ENCODE measurements at places on chromosomes 12 and 14.

DNA sequence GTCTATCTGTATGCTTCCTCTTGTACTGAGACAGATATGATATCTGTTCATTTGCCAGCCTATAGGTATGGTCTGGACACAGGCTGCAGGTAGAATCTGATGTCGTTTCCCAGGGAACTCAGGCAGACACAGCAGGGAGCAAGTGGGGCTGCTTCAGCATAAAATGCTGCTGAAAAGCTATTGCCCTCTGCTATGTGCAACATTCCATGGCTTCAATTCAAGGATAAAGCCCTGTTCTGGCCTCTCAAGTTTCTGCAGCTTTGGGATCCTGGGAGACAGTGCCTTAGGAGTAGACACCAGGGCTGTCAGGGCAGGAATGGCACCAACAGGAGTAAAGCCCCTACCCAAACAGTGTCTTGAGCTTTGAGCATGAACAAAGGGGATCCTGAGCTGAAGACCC lies 173.5 kb downstream of the SLC41A2 start:
- no peak for DNase-seq

GRCh38 chr14:69459122-69459521 lies 25.4 kb upstream of the PLEKHD1 start:
- DNase-seq = no peak

GRCh38 chr12:25155022-25155576 lies 39.9 kb downstream of the DNAI7 start:
- DNase-seq = no peak

GRCh38 chr14:104983231-104983721 lies 2.3 kb upstream of the CLBA1 start:
- no peak for DNase-seq

GRCh38 chr12:57444744-57445143 lies 10.2 kb downstream of the INHBC start:
- no peak for DNase-seq

- no peak for DNase-seq
These were observed 26.4 kb downstream of the SPIC start for GRCh38 chr12:101501410-101501995.

DNA sequence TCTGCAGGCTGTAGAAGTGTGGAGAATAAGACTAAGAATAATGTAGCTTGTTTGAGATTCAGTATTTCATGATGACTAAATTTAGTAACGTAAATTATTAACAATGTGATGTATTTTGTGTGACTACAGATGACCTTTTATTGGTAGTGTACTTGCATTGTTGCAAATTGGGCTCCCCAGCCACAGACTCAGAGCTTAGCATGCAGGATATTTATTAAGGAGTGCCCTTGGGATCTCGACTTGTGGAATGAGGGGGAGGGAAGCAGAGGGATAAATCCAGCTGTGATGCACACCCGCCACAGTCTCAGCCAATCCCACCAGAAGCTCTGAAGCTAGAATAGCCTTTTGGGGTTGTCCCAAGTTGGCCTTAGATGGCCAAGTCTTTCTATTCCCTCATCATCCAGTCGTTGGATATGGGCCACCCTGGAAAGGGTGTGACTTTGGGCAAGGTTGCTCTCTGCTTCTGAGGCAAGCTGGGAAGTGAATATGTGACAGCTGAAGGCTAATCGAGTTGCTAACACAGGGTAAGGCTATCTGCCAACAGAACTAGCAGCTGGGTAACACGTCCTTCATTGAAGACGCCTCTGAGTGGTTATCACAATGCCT lies 42.1 kb upstream of the USP44 start:
- no peak for DNase-seq

GRCh38 chr12:25929142-25929541 lies 29.3 kb upstream of the RASSF8 start:
- no peak for DNase-seq

DNA sequence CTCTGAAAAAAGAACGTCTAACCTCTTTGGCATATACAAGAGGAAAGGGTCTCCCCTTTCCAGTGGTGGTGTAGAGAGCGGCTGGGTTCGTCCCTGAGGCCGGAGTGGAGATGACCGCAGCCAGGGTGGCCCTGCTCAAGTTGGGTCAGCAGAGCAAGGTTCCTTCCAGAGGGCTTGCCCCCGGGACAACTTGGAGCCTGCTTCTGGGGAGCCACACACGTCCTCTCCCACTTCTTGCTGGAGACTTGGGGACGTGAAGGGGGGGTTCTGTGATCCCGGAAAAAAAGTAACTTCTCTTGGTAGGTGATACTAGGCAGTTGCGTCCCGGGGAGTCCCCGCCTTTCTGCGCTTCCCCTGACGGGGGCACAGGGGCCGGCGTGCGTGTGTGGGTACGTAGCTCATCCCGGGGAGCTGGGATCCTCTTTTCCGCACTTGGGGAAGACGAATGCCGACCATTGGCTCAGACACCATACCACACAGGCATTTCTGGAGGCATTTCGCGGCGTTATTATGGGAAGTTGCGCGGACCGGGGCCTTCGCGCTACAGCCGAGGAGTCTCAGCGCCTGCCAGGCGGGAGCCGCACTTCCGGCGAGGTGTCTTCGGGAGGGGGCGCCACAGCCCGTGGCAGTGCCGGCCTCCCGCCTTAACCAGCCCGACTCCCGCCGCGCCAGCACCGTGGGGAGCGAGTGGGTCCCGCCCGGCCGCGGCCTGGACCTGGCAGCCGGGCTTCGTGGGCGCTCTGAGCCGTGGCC lies 14.8 kb upstream of the PAX9 start:
- DNase-seq = no peak

GRCh38 chr12:128025589-128026245 lies 241.3 kb upstream of the TMEM132C start:
- no peak for DNase-seq

DNA sequence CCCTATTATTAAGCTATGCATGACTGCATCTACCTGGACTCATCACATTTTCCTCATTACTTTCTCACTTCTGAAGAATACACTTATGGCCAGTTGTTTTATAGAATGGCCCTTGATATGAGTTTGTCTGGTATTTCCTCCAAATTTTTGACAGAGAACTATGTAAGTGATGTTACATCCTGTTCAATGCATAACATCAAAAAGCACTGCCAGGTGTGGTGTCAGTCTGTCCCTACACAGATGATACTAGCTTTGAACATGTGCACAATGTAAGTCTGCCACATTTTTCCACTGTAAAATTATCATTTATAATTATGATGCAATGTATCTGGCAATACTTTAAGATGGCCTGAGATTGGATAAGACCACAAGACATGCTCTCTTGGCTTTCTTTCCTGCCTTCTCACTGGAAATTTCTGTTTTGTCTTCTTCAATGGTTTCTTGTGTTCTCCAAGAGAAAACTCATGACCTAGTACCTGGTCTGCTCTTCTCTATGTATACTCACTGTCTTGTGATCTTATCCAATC lies 28.3 kb downstream of the HEATR5A start:
- DNase-seq = no peak

GRCh38 chr14:93049867-93050331 lies 65.8 kb downstream of the ITPK1 start:
- no peak for DNase-seq

DNA sequence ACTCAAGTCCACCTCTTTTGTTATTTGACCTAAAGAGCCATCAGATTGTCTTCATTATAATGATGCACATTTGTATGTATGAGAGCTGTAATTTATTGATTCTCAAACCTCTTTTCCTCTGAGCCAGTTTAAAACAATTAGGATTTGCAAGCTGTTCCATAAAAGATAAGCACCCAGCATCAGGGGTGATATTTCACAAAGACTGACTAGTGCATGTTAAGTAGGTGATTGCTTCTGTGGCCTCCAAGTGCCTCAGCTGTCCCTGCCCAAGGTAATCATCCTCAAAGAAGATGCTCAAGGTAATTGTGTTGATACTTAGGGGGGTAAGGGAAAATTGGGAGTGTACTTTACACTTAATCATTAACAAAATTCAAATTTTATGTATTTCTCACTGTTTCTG lies 18.2 kb downstream of the CEP128 start:
- DNase-seq = no peak

- DNase-seq = no peak
These were observed 16.0 kb downstream of the BTG1 start for GRCh38 chr12:92129609-92130008.

DNA sequence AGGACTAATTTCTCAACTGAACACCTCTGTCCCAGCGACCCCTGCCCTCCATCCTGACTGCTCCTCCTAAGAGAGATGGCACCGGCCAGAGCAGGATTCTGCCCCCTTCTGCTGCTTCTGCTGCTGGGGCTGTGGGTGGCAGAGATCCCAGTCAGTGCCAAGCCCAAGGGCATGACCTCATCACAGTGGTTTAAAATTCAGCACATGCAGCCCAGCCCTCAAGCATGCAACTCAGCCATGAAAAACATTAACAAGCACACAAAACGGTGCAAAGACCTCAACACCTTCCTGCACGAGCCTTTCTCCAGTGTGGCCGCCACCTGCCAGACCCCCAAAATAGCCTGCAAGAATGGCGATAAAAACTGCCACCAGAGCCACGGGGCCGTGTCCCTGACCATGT lies 756 bp downstream of the RNASE7 start:
- DNase-seq = no peak

- no peak for DNase-seq
These were observed 153.6 kb downstream of the ATP23 start for GRCh38 chr12:58095002-58095401.

- no peak for DNase-seq
These were observed 11.8 kb downstream of the ALG10B start for GRCh38 chr12:38328306-38328895.

GRCh38 chr12:19012965-19013364 lies 116.6 kb upstream of the PLEKHA5 start:
- no peak for DNase-seq

DNA sequence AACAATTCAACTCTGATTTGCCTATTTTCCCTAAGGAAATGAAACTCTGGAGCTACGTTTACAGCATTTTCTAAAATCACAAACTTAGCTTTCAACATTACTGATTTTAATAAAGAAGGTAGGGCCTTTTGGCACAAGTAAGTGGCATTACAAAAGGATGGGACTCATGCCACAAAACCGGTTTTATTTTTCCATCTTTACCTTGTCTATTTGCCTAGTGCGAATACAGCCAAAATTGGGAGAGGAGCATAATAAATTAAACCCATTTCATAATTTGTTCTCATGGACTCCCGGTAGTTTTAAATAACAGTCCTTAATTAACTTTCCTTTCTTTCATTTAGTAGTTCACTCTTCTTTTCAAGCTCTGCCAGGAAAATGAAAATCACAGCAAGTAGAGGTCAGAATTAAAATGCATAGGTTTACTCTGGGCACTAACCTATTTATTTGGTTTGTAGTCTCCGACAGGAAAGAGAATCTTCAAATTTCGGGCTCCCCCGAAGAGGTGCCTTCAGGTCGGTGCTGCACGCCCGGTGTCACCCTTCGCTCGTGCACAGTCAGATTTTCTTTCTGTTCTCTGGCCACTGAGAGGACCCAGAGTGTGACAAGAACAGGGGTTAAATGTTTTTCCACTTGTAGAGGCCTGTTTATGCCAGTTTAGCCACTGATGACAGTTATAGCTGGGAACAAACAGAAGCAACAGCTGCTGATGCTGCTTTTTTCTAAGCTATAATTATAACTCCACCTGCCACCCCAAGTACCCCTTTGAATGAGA lies at the start of gene BEST3:
BEST3 (minus strand) TSS at position 535 of the 772 bp plus-strand sequence. CDS start 1,505 bp downstream, outside the sequence.
- no peak for DNase-seq

- DNase-seq = no peak
These were observed 6.6 kb downstream of the PLEKHG6 start for GRCh38 chr12:6316921-6317692.

DNA sequence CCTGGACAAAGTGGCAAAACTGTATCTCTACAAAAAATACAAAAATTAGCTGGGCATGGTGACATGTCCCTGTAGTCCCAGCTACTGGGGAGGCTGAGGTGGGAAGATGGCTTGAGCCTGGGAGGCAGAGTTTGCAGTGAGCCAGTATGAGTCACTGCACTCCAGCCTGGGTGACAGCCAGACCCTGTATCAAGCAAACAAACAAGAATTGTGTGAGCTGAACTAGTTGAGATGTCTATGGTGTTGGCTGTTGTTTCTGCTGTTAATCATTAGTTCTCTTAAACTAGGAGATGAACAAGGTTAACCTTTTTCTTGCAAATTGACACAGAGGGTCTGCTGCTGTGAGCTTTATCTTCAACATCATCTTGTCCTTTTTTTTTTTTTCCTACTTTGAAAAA lies 23.6 kb downstream of the RASSF3 start:
- DNase-seq = no peak

- no peak for DNase-seq
These were observed 189.7 kb upstream of the GRIN2B start for GRCh38 chr12:14171106-14171505.

GRCh38 chr12:16492820-16493797 lies 112.9 kb downstream of the LMO3 start:
- DNase-seq = no peak

DNA sequence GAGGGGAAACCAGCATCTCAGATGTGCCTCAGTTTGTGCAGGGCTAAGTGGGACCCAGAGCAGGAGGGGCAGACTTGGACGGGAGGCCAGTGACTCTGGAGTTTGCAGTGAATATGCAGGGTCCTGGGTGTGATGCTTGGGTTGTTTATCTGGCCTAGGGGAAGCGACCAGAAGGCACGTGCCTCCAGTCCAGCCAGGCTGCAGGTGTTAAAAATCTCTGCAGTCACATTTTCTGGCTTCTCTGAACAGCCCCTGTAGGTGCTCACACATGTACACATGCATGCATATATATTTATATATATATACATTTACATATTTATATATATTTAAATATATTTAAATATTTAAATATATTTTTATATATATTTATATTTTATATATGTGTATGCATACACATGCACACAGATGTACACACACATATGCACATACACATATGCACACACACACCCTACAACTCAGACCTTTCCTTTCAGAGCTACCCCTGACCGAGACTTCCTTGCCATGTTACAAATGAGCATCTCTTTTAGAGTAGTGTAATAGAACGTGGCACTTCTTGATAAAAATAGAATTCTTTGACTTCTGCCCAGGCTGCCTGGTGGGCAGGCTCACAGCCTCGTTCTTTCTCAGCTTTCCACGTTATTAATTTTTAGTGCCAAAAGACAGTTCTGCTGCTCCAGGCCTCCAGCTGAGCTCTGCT lies 26.8 kb upstream of the TCL1B start:
- DNase-seq = no peak

DNA sequence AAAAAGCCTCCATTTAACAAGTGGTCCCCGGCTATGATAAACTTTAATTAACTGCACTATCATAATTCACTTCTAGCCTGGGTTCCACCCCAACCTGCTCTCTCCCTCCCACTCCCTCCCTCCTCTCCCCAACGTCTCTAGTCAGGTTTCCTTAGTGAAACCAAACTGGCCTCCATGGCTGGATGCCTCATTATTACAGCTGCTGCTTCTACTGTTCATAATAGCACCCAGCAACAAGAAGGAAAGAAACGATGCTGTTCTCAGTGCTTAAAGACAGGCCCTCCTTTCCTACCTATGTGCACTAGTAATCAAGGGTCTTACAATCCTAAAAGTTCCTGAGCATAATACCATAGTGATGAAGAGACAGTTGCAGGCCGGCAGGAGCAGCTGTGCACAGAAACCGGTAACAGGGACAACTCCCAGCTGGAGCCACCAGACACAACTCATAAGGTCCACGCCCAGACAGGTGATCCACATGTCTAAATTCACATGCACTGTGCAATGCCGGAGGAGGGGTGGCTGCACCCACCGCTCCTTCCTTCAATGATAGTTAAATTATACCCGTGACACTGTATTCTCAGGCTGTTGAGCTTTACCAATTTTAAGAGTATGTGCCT lies 6.2 kb downstream of the IRF2BPL start:
- DNase-seq = no peak
